ENCODE measurements at places on chromosomes 13 and 19.

- no peak for DNase-seq
These were observed 12.5 kb upstream of the SUPT20H start for GRCh38 chr13:37072024-37072423.

GRCh38 chr13:106349080-106349931 is 186.2 kb downstream of the EFNB2 start:
- DNase-seq: no peak

GRCh38 chr13:105184201-105184600 is 1351.3 kb downstream of the EFNB2 start:
- no peak for DNase-seq

- DNase-seq: no peak
These were observed 518 bp downstream of the TFDP1 start for GRCh38 chr13:113584870-113585671.

DNA sequence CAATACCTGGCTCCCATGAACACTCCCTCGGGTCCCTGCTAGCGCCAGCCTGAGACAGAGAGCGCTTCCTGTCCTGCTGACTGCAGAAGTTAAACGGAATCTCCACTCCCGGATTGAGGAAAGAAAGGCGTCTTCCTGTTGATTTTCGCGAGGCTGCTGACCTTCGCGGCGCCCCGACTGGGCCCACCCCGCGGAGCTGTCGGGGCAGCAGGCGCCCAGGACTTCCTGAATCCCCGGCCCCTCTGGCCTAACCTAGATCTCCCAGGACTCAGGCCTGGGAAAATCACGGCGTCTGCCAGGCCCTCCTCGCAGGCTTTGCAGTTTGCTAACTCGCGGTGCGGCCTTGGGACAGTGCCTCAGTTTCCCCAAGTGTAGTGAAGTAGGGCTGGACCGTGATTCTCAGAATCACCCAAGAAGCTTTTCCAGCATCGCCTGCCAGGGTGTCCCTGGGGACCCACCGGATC is 108.8 kb downstream of the KCTD15 start:
- no peak for DNase-seq

DNA sequence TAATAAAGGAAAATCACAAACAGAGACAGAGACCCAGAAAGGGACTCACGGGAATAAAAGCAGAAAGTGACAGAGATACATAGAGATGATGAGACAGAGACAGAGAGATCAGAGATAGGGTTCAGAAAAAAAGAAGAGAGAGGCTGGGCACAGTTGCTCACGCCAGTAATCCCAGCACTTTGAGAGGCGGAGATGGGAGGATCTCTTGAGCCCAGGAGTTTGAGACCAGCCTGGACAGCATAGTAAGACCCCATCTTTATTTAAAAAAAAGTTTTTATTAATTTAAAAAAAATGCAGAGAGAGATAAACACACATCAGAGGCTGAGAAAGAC is 19.4 kb upstream of the FOSB start:
- no peak for DNase-seq

GRCh38 chr13:67226696-67227095 is 3.4 kb downstream of the PCDH9 start:
- no peak for DNase-seq

- DNase-seq: no peak
These were observed 375.7 kb upstream of the SPRY2 start for GRCh38 chr13:80716610-80717081.

DNA sequence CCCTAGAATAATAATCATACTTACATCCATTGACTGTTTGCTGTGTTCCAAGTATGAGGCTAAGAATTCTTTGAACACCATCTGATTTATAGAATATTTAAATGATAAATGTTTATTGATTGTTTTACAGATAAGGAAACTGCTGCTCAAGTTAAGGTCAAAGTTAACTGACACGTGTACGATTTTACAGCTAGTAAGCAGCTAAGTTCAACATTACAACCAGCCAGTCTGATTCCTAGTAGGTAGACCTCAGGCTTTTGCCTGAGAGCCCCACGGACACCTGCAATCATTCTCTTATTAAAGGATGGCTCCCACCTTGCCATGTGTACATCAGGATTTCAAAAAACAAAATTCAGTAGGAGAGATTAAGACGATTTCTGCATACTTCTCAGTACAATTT is 141.9 kb downstream of the SPRY2 start:
- no peak for DNase-seq

DNA sequence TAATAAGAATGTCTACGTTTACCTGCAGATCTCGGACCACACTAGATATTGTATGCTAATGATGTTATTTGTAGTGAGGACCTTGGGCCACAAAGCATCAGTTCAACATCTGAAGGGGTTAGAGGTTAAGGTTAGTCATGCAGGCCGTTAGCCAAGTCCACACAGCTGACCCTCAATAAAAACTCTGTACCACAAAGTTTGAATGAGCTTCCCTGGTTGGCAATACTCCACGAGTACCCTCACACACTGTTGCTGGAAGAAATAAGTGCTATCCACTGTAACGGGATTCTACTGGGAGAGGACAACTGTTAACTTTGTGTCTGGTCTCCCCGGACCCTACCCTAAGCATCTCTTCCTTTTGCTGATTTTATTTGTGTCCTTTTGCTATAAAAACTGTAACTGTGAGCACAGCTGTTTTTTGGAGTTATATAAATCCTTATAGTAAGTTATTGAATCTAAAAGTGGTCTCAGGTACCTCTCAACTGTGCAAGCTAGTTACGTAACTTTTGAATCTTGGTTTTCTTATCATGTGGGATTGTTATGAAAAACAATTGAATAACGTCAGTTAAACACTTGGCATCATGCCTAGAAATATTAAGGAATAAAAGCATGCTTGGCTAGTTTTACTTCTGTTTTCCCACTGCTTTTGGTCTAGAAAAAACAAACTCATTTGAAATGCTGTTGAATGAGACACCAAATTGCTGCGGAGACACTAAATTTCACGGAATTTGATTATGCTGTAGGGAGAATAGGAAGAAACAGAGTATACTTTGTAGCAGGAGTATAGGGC is 181.5 kb downstream of the DNAJC3 start:
- no peak for DNase-seq

DNA sequence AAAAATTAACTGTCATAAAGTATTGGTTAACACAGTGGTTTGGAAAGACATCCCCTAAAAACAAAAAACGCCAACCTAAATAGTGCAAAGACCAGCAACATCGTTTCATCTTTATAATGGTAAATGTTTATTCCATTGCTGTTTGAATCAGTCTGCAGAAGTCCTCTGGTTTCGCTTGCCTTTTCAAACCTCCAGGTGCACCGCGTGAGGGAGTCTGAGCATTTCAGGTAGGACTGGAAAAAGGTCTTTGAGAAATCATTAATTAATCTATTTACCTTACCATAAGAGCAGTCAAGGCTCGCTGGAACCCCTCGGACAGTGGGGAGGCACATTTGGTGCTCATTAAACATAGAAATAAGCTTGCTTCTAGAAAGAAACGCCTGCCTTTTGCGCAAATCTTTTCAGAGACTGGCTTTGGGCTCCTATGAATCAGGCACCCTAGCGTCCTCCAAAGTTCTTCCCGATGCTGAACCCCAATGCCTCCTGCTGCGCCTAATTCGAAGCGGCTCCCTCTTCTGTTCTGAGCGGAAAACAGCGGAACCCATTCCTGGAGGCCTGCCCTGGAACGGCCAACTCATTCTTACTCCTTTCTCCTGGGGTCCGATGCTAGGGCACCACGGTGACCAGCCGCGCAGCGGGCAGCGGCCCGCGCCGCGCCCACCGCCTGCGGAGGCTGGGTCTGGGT is 951 bp upstream of the MTUS2 start:
- no peak for DNase-seq

GRCh38 chr19:49142866-49143335 is 12.3 kb downstream of the HRC start:
- no peak for DNase-seq

DNA sequence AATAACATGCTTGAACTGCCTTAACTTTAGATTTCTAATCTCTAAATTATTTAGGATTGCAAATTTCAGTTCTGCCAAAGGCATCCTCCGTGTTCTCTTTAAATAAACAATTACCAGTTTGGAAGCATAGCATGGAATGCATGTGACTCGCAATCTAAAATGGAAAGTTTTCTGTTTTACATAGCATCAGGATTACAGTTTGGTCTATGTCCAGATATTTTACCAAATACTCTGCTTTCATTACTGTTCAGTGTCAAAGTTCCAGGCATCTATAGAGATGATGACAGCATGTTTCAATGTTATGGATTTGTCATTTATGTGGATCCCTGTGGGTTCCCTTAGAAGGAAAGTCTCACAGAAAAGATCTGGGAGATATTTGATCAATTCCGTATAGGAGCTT is 16.8 kb downstream of the FLT1 start:
- no peak for DNase-seq

GRCh38 chr19:30778961-30779715 is 407.0 kb downstream of the ZNF536 start:
- no peak for DNase-seq
